D721Med (cell line): ENCODE measurements at places on chromosomes 3 and 15.

GRCh38 chr3:74676-75243 lies 121.8 kb upstream of the CHL1 start:
- DNase-seq = no peak

DNA sequence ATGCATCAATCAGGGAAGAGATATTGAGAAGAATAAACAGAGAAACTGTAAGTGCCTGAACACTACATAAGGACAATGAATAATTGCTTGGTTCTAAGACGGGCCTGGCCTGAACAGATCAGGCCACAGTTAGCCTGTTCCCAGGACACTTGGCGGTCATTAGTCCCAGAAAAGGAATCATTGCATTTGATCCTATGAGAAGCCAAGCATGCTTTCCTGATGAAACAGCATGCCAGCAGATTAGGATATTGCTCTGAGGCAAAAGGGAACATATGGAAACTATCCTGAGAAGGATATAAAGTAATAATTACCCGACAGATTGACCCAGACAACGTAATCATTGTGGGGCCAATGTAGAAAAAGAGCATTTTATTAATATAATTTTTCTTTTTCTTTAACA lies 51.9 kb downstream of the STRIT1 start:
- DNase-seq = peak; percentile 16

DNA sequence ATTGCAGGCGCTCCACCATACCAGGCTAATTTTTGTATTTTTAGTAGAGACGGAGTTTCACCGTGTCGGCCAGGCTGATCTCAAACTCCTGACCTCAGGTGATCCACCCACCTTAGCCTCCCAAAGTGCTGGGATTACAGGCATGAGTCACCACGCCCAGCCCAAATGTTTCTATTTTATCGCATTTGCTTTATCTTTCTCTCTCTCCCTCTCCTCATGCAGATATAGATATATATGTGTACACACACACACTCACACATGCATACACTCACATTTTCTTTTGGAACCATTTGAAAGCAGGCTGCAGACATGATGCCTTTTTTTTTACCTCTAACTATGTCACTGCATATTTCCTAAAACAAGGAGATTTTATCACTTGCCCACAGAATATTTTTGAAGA lies 7.3 kb upstream of the MCCC1 start:
- no peak for DNase-seq

GRCh38 chr15:78075490-78076230 lies 1.9 kb downstream of the TBC1D2B start:
- no peak for DNase-seq

GRCh38 chr3:12170207-12170606 lies 11.5 kb upstream of the TIMP4 start:
- no peak for DNase-seq

GRCh38 chr3:113552851-113553250 lies 20.5 kb downstream of the SIDT1 start:
- DNase-seq = no peak

DNA sequence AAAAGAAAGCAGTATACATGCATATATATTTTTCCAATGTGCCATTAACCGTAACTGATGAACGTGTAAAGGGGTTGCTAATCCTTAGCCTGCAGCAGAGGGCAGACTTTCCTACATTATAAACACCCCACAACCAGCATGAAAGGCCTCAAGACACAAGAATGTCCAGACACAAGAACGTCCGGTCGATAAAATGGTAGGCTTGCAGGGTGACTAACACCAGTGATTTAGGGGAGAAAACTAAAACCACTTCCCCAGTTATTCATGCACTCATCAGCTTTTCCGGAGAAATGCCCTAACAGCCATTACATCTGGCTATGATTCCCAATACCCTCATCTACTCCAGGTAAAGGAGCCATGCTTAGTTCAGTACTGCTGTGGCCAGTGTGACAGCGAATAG lies 57.4 kb downstream of the LRTM1 start:
- peak; percentile 38 for DNase-seq

GRCh38 chr3:147333098-147333497 lies 73.2 kb downstream of the ZIC4 start:
- no peak for DNase-seq

GRCh38 chr3:196624067-196624790 lies 15.3 kb upstream of the NRROS start:
- DNase-seq = no peak

- DNase-seq = no peak
These were observed 23.6 kb downstream of the CRTC3 start for GRCh38 chr15:90553248-90553745.

GRCh38 chr3:24129549-24129948 lies 184.5 kb downstream of the NR1D2 start:
- peak; percentile 19 for DNase-seq

- no peak for DNase-seq
These were observed 34.0 kb upstream of the CCK start for GRCh38 chr3:42300013-42300412.

GRCh38 chr15:68560501-68561113 lies 18.2 kb upstream of the CORO2B start:
- no peak for DNase-seq

- DNase-seq = no peak
These were observed 223.4 kb downstream of the ATP8B4 start for GRCh38 chr15:49895347-49896223.

GRCh38 chr15:52670087-52670486 lies 9.1 kb downstream of the ATOSA start:
- DNase-seq = no peak

DNA sequence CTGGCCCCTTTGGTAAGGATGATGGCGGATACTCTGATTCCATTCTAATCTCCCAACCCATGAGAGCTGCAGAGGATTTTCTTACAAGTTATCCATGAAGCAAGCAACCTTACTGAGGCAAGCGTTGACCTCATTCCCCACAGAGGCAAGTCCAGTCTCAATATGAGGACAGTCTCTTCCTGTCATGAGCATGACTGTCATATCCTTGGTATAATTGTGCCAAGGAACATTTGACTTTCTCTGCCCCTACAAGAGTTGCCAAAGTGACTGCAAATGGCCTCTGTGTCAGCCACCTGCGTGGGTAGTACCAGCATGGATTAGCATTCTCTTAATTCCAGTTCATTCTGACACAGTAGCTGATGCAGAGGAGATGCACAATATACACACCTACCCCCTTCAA lies 71.2 kb upstream of the TMEM158 start:
- DNase-seq = no peak

DNA sequence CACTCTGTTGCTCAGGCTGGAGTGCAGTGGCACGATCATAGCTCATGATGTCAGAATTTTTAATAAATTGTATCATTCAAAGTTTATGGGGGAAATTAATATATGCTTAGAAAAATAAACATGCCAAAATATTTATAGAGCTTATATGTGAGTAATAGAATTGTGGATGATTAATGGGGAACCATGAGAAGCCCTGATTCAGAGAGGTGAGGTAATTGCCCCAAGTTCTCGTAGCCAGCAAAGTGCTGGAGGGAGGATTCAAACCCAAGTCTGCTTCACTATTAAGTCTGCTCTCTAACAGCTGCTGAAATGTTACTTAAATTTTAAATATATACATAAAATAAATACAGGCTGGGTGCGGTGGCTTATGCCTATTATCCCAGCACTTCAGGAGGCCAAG lies 26.2 kb upstream of the IGF2BP2 start:
- DNase-seq = no peak

GRCh38 chr15:51600114-51600513 lies 22.5 kb downstream of the DMXL2 start:
- DNase-seq = no peak

- DNase-seq = no peak
These were observed 14.8 kb downstream of the ADAMTS7 start for GRCh38 chr15:78796510-78796909.

DNA sequence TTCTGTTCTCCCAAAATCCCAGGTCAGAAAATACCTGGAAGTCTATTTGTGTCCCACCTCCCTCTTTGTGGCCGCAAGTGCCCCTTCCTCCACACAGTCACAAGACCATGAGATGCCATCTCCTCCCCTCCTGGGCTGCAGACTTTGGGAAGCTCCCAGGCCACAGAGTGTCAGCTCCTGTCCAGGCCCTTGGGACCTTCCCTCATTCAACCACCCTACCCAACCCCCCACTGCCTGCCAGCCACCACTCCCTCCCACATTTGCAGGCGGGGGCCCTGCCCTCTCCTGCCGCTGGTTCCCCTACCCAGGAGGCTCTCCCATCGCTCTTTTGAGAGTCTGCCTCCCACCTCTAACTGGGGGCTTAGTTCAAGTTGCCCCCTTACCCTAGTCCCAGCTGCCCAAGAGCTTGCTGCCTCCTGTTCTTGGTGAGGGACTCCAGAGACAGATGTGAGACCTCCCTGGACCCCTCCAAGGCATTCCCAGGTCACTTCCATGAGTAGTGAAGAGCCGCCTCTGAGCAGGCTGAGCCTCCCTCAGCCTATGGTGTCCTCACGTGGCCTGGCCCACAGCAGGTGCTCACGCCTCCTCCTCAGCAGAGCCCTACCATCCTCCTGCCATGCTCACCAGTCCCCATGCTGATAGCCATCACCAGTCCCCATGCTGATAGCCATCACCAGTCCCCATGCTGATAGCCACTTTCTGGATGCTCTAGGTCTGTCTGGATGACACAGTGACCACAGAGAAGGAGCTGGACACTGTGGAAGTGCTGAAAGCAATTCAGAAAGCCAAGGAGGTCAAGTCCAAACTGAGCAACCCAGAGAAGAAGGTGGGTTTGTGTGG lies 15.9 kb upstream of the STAB1 start:
- DNase-seq = no peak

- DNase-seq = no peak
These were observed 5.6 kb upstream of the RHOV start for GRCh38 chr15:40879609-40880008.

DNA sequence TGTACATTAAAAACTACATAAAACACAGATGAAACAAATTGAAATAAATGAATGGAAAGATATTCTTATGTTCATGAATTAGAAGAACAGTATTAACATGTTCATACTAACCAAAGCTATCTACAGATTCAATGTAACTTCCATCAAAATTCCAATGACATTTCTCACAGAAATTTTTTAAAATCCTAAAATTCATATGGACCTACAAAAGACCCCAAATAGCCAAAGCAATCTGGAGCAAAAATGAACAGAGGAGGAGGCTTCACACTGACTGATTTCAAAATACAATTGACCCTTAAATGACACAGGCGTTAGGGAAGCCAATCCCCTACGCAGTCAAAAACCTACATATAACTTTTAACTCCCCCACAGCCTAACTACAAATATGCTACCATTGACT lies 39.4 kb downstream of the KPNA1 start:
- DNase-seq = no peak

- no peak for DNase-seq
These were observed 13.5 kb upstream of the GRAMD1C start for GRCh38 chr3:113825090-113825489.

GRCh38 chr3:146894406-146894805 lies 289.3 kb upstream of the PLSCR5 start:
- no peak for DNase-seq

GRCh38 chr15:40825661-40826422 lies 2.7 kb downstream of the PPP1R14D start:
- no peak for DNase-seq

DNA sequence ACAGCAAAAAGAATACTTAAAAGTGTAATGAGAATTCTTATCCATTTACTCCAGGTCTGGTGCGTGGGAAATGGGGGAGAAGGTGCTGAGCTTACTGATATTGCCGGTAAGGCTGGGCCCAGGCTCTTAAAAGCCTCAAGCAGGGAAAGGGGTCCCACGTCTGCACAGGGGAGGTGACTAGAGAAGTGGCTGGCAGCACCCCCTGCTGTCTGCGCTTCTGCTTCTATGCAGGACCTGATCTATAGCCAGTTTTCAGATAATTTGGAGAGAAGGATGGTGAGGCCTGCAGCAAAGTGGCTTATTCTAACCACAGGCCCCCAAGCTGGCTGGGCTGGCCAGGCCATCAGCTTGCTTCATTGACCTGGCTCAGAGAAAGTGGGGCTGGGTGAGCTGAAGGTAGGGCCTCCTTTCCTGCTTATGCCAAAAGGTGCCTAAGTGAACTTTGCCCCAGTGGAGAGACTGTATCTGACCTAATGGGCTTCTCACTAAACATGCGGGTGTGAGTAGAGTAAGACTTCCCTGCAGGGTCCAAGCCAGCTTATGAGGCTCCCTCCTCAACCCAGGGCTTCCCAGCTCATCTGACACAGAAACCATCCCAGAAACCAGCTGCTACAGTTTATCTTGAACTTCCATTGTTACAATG lies 30.9 kb upstream of the ATP1B3 start:
- no peak for DNase-seq

GRCh38 chr3:135964160-135964955 lies 1.2 kb upstream of the PPP2R3A start:
- DNase-seq = no peak

DNA sequence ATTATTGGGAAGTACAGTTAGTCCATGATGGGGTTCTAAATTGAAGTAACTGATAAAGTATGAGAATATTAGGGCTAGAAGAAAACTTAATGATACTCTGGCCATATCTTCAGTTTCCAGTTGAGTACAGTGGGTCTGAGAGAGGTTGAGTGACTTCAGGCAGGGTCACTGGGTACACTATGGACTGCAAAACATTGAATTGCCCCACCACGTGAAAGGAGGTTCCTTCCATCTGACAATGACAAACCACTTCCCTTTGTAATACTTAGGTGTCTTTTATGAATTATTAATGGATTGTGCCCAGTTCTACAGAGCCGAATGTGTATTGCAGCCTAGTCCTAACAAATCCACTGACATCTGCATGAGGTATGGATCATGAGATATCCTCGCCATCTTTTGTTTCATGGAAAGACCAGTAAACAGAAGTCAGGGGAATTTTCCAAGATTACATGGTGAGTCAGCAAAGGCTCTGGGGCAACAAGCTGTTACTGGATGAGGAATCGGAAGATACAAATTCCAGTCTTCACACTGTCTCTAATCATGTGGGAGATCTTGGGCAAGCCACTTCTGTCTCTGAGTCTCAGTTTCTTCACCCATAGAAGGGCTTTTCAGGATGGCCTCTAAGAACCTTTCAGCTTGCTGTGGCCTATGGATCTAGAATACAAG lies 66.5 kb upstream of the BCL6 start:
- DNase-seq = no peak

DNA sequence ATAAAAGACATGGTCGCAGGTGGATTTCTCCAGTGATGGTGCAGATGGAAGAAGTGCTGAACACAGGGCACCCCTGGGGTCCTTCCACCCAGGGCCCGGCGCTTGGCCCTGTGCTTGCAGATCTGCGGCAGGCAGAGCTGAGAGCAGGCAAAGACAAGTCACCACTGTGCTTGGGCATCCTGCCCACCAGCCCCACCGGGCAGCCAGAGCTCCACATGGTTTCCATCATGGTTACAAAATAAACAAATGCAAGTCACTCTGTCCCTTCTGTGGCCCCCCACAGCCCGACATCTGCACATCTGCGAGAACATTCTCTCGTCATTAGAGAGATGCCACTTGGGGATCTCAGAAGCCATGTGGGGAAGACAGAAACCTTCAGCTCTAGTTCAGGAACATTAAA lies 37.6 kb upstream of the SFMBT1 start:
- no peak for DNase-seq
